Activated CD4-positive, alpha-beta T cell treated with anti-CD3 and anti-CD28 coated beads for 24 hours (primary cell): ENCODE measurements at places on chromosomes 6 and 20.

DNA sequence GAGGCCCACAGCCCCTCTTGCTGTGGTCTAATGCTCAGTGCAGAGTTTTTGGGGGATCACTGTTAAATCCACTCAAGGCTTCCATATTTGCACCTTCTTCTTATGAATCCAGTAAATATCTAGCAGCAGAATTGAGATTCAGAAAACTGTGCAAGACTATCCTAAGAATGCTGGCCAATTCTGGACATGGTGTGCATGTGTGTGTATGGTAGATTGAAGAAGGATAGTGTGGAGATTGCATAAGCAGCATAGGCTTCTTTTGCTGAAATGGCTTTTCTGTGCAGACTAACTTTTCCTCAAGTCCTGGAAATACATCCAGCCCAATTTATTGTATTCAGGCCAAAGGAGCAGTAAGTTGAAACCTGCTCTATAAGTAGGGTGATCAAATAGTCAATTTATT, 39.7 kb downstream of the FBXO9 start:
- DNase-seq = no peak

DNA sequence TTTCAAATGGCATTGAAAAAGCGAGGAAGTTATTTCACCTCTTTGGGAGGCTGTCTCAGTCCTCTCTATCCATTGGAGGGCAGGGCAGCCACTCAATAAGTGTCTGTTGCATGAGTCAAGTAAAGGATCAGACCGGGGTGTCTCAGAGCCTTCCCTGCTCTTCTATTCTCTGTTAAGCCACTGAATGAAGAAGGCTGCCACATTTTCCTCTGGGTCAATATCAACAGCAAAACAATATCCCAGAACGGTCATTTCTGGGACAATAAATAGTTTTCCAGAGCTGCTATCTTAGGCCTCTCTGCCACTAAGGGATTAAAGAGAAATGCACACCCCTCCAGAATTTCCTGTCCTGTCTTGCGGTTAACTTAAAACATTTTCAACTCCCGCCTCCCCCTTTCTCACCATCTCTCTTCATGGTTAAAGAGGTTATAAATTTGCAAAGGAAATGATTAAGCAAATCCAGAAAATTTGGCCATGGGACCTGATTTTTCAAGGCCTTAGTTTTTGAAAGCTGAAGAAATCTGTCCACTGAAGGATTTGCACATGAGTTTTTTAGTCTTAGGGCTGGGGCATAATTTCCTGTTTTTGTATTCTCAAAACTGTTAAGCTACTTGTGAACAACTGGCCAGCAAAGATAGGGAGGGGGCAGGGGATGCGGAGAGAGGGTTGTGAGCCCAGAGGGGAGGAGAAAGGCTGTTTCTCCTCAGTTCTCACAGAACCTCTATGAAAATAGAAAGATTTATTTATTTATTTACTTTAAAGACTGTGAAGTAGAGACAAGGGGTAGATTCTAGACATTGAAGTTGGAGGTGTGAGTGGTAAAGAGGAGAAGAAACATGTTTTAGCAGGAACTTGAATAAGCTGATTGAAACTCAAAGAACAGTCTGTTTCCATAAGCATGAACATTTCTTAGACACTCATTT, 135.7 kb downstream of the BCAS1 start:
- no peak for DNase-seq

- no peak for DNase-seq
Measured at GRCh38 chr6:56875961-56876360, 78.9 kb upstream of the BEND6 start.

GRCh38 chr20:33309631-33310030, 26.6 kb downstream of the BPIFB1 start:
- DNase-seq = no peak

DNA sequence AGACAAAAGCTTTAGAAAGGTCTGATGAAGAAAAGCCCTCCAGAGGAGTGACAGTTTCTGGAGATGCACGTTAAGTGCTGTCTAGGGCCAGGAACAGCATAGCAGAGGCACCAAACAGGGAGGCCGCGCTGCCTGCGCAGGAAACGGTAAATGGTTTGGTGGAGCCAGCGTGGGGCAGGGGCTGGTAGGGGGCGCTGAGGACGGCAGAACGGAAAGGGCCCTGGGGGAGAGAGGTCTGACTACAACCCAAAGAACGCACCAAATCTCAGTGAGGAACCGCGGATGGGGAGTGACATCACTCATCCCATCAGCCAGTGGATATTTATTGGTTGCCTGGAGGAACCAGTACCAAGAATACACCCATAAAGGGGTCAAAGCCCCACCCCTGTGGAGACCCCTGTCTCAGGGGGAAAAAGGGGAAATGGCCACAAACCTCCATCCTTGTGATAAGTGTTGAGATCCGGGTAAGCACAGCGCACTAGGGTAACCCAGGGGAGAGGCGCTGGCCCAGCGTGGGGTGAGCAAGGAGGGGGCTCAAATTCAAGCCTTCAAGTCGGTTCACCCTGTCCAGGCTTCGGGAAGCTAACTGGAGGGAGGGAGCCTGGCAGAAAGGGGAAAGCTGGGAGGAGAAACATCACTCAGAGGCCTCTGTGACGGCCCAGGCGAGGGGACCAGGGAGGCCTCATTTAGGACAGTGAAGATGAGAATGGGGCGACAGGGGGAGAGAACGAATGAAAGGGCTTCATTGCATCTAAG, 249.2 kb upstream of the QKI start:
- DNase-seq = no peak

DNA sequence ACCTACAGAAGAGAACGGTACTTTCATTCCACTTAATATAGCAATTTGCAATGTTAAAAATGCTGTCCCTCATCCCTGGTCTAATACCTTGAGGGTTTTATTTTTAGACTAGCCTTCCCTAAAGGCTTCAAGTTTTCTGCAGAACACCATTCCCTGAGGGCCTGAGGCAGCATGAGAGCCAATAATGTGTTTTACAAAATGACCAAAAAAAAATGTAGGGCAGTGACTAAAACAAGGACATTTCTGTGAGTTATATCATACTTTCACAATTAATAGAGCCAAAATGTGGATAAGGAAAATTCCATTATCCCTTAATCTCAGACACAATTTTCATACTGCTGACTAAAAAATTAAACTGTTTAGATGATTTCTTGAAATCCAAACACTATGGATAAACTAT, 22.7 kb downstream of the GPR63 start:
- no peak for DNase-seq

DNA sequence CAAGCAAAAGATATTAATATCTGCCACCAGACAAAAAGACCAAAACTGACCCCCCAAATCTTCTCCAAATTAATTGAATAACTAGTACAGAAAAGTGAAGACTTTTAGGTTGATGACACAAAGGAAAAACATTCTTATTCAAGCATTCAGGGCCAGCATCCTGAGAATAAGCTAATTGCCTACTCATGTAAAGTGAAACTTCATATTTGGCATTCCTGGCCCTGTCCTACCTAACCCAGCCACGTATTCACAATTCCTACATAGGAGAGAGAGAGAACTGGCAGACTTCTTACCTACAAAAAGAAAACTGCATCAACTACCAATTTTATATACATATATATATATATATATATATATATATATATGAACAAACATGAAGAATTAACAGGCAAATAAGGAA, 4.9 kb upstream of the ASCC3 start:
- no peak for DNase-seq

DNA sequence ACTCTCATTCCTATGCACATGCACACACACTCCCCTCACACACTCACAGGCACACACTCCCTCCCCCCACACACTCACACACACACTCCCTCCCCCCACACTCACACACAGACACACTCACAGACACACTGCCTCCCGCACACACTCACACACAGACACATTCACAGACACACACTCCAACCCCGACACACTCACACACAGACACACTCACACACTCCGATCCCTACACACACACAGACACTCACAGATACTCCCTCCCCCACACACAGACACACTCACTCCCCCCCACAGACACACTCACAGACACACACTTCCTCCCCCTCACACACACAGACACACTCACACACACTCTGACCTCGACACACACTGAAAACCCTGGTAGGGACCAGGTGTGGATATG, 176.2 kb downstream of the TFAP2C start:
- DNase-seq = no peak

DNA sequence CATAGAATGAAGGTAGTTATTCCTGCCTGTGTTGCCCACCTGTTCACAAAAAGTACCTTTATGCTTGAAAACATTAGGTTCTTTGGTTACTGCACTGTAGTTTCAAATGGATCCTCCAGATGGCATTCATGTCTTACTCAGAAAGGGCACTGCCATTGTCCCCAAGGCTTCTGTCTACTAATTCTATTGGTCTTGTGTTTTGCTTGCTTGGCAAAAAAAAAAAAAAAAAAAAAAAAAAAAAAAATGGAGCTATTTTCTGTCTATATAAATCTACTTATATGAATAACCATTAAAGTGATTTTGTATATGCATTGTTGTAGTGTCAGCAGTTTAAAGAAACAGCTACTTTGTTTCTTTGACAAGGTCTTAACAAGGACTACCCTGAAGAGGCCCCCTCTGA, 12.7 kb upstream of the EFHC1 start:
- no peak for DNase-seq

- no peak for DNase-seq
Measured at GRCh38 chr20:48180024-48180423, 394.7 kb upstream of the SULF2 start.

DNA sequence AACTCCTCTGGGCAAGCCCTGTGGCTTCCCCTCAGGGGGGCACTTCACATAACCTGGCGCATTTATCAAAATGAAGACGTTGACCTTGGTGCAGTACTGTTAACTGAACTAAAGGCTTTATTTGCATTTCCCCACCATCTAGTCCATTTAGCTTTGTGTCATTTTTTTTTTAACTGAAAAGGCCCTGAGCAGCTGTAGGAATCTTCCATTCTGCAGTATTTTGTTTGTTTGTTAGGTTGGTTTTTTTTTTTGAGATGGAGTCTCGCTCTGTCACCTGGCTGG, 10.7 kb downstream of the TMEM181 start:
- no peak for DNase-seq

DNA sequence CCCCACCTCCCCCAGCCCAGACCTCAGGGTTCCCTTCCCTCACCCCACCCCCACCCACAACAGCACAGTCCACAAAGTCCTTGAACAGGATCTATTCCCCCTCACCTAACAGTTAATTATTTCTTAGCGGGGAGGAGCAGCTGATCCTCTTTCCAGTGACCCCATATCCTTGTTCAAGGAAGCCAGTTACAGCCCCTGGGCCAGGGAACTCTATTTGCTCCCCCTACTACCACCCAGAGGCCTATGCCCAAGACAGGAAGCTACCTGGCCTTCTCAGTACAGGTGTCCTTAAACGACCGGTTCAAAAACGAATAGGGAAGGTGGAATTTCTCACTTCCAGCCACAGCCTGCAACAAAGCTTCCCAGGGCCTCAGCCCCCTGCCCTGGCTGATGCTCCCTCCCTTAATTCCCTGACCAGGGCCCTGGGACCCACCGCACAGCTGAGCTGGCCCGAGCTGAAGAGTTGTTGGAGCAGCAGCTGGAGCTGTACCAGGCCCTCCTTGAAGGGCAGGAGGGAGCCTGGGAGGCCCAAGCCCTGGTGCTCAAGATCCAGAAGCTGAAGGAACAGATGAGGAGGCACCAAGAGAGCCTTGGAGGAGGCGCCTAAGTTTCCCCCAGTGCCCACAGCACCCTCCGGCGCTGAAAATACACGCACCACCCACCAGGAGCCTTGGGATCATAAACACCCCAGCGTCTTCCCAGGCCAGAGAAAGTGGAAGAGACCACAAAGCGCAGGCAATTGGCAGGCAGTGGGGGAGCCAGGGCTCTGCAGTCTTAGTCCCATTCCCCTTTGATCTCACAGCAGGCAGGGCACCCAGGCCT, 778 bp downstream of the MCCD1 start:
- DNase-seq = no peak

GRCh38 chr6:33320315-33321181, 3.0 kb upstream of the ZBTB22 start:
- no peak for DNase-seq

DNA sequence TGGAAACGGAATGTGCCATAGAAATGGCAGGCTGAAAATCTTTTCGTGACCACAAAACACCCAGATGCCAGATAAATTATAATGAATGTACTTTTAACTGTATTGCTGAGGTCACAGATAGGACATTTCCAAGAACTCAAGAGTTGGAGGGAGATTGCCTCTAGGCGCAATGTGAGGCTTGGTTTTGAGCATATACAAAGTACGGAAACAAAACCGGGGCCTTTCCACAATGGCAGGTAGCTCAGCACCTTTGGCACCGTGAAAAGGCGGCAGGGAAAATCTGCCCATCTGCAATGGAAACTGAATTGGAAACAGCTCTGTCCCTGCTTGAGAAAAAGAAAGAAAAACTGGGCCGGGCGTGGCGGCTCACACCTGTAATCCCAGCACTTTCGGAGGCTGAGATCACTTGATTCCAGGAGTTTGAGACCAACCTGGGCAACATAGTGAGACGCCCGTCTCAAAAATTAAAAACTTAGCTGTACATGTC, 10.5 kb upstream of the C20orf144 start:
- no peak for DNase-seq

DNA sequence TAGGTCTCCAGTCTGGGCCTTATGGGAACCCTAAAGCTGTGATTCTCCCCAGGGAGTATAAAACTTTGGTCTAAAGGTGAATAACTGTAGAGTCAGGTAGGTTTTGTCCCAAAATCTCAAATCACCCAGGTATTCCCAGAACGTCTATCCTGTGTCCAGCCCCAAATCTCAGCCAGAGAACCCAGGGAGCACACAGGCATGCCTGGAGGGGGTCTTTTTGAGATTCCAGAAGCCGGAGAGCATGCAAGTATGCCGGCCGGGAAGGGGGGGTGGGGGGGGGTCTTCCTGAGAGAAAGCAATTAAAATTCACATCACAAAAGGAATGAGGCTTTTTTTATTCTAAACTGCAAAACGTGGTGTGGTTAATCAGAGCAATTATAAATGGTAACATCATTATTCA, 210.0 kb downstream of the PTPRT start:
- DNase-seq = no peak

- DNase-seq = no peak
Measured at GRCh38 chr6:20711518-20711917, 177.3 kb downstream of the CDKAL1 start.

GRCh38 chr6:157677235-157677634, 145.8 kb upstream of the SNX9 start:
- no peak for DNase-seq

GRCh38 chr20:10853176-10853575, 179.4 kb upstream of the JAG1 start:
- no peak for DNase-seq

DNA sequence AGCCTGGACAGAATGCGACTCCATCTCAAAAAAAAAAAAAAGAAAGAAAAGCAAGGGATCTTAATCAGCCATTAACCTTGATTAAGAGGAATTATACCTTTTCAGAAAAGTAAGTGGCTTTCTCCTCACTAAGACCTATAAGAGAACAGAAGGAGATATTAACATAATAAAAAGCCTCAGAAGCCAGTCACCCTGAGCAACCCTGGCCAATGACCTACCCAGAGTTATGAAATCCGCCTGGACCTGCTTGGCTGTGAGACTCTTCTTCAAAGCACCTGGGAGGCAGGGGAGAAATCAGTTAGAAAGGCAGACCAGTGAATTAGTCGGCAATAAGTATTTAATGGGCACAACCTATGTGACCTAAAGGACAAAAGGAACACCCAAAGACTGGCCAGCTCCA, 32.7 kb upstream of the C20orf203 start:
- no peak for DNase-seq
